Stimulated activated naive B cell treated with anti-CD40 and anti-IgM and Interleukin-4, amounts not matched to agents 10 μg/mL and 1 μg/mL and 100 μg/mL, for 72 hours (primary cell): ENCODE measurements at places on chromosomes 13 and 19.

GRCh38 chr13:97308735-97309429 lies 86.7 kb downstream of the MBNL2 start:
- DNase-seq = no peak
- peaks cover 10% of the 10 kb centered on the region for H3K4me1 ChIP-seq
- no peak overlapping the region for H3K4me3 ChIP-seq
- H3K36me3 ChIP-seq = peaks cover 6% of the 10 kb centered on the region

GRCh38 chr13:35947315-35947714 lies 183.9 kb downstream of the DCLK1 start:
- no peaks in the 10 kb centered on the region for H3K27me3 ChIP-seq
- no peak for DNase-seq
- H3K4me1 ChIP-seq = no peaks in the 10 kb centered on the region
- H3K36me3 ChIP-seq = no peaks in the 10 kb centered on the region

- peaks cover 26% of the 10 kb centered on the region for H3K4me1 ChIP-seq
- peak; percentile 23 for DNase-seq
- peak overlapping the region; percentile 98 for H3K4me3 ChIP-seq
- peak overlapping the region; percentile 82 for H3K27ac ChIP-seq
- no peaks in the 10 kb centered on the region for H3K27me3 ChIP-seq
These were observed 1.9 kb upstream of the FOXO1 start for GRCh38 chr13:40668335-40668734.

DNA sequence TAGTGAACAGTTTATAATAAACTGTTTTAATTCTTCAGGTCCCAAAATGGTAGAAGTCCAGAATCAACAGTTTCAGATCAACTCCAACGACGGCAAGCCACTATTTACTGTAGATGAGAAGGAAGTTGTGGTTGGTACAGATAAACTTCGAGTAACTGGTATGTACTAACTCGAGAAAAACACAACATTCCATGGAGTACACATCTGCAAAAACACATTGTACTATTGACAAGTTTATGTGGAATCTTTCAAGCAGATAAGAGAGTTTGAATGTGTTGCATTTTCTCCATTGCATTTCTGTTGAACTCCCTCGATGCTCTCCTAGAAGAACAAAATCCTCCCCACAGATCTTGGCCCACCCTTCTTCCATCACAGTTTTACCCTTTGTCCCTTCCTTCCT lies 98.5 kb downstream of the SGCG start:
- no peaks in the 10 kb centered on the region for H3K4me1 ChIP-seq
- DNase-seq = no peak
- no peak overlapping the region for H3K4me3 ChIP-seq
- no peak overlapping the region for H3K27ac ChIP-seq
- peaks cover 11% of the 10 kb centered on the region for H3K27me3 ChIP-seq

DNA sequence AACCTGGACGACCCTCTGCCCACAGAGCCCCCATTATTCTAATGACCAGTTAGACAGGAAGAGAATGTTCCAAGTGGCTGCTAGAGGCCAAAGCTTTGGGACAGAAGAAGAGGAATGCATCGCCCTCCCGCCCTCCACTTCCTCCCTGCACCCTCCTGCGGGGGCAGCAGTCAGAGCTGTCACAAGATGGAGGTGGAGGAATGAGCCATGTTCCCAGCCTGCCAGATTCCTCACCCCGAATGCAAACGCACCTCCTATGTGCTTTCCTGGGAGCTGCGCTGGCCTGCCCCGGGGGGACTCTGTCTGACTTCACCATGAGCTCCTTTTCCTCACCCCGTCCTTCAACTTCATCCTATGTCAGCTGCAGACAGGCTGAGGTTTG lies 1.7 kb downstream of the YJEFN3 start:
- H3K4me3 ChIP-seq = no peak overlapping the region
- H3K27me3 ChIP-seq = no peaks in the 10 kb centered on the region
- no peak overlapping the region for H3K27ac ChIP-seq
- no peak for DNase-seq
- peaks cover 8% of the 10 kb centered on the region for H3K4me1 ChIP-seq
- peaks cover 27% of the 10 kb centered on the region for H3K36me3 ChIP-seq

- no peak overlapping the region for H3K27ac ChIP-seq
- H3K36me3 ChIP-seq = peaks cover 61% of the 10 kb centered on the region
- no peaks in the 10 kb centered on the region for H3K4me1 ChIP-seq
- no peak for DNase-seq
These were observed 1476.7 kb downstream of the UQCRFS1 start for GRCh38 chr19:27736225-27736624.

- H3K36me3 ChIP-seq = no peaks in the 10 kb centered on the region
- peaks cover 44% of the 10 kb centered on the region for H3K27me3 ChIP-seq
- H3K27ac ChIP-seq = no peak overlapping the region
- DNase-seq = no peak
- no peak overlapping the region for H3K4me3 ChIP-seq
These were observed 2.2 kb downstream of the GPR32 start for GRCh38 chr19:50772476-50772875.

DNA sequence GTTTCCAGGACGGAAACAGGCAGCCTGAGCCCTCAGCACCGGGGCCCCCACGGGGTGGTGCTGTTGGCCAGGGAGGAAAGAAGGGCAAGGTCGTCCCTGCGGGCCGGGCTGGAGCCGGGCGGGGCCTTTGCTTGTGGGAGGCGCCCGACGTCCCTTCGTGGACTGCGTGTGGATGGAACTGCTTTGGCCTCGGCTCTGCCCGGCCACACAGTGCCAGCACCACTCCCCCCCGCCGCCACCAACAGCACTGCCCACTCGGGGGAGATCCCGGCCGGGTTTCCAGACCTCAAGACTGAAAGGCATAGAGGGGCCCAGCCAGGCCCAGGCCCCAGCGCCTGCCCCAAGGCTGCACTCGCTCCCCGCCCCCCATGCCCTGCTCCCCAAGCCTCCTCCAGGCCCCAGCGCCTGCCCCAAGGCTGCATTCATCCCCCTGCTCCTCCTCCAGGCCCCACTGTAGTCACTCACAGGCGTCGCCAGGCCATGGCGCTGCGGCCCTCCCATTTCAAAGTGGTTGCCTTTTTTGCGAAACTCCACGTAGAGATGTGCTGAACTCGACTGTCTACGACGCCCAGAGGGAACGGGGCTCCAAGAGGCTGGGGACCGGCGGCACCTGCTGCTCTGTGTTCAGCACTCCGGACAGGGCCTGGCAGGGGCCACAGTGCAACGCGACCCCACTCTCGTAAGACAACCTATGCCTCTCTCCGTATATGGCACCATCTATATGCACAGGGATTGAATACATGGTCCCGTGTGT lies 22.5 kb downstream of the C13orf46 start:
- peaks cover 19% of the 10 kb centered on the region for H3K36me3 ChIP-seq
- H3K27me3 ChIP-seq = peaks cover 11% of the 10 kb centered on the region
- H3K4me3 ChIP-seq = peak overlapping the region; percentile 53
- peak; percentile 55 for DNase-seq
- H3K4me1 ChIP-seq = peaks cover 30% of the 10 kb centered on the region
- peak overlapping the region; percentile 51 for H3K27ac ChIP-seq

GRCh38 chr13:100542826-100543156 lies 45.8 kb downstream of the GGACT start:
- H3K4me1 ChIP-seq = peaks cover 9% of the 10 kb centered on the region
- peaks cover 5% of the 10 kb centered on the region for H3K36me3 ChIP-seq
- H3K4me3 ChIP-seq = no peak overlapping the region

DNA sequence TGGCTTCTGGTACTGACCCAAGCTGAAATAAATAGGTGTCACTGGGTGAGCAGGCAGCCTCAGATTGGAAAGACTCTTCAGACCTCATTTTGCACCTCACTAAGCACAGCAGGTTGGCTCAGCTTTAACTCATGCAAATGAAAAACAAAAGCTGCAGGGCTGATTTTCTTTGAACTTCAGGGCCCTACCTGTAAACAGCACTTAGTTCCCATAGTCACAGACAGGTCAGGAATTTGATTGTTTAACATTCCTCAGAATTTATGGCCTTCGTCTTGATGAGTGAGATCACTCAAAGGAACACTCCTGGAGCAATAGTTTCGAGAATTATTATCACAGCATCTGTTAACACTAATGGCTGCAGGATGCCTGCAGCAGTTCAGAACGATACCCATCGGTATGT lies 718.5 kb downstream of the EFNB2 start:
- peaks cover under 1% of the 10 kb centered on the region for H3K4me1 ChIP-seq
- H3K27me3 ChIP-seq = no peaks in the 10 kb centered on the region
- no peak overlapping the region for H3K4me3 ChIP-seq
- H3K36me3 ChIP-seq = no peaks in the 10 kb centered on the region
- no peak for DNase-seq
- no peak overlapping the region for H3K27ac ChIP-seq

GRCh38 chr19:50317115-50317514 lies 12.1 kb downstream of the KCNC3 start:
- no peak for DNase-seq
- H3K27ac ChIP-seq = no peak overlapping the region
- peaks cover 56% of the 10 kb centered on the region for H3K36me3 ChIP-seq
- H3K4me3 ChIP-seq = no peak overlapping the region
- peaks cover 38% of the 10 kb centered on the region for H3K4me1 ChIP-seq

DNA sequence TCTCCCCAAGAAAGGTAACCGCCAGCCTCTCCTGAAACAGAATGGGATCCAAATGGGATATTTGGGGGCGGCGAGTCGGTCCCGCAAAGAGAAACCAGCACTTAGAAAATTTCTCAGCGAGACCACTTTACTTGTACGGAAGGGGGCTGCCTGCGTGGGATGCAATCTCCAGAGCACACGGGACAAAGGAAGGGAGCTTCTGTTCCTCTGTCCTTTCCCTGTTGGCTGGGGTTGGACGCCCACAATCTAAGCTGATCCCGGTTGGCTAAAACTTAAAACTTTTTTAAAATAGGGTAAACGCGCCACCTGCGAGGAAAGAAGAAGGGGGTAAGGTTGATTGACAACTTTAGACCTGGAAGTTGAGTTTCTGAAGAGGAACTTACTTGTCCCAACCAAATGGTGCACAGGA lies 826 bp upstream of the BSG start:
- peak overlapping the region; percentile 86 for H3K4me3 ChIP-seq
- H3K27me3 ChIP-seq = no peaks in the 10 kb centered on the region
- peak overlapping the region; percentile 91 for H3K27ac ChIP-seq
- peaks cover 51% of the 10 kb centered on the region for H3K4me1 ChIP-seq
- H3K36me3 ChIP-seq = peaks cover 17% of the 10 kb centered on the region

DNA sequence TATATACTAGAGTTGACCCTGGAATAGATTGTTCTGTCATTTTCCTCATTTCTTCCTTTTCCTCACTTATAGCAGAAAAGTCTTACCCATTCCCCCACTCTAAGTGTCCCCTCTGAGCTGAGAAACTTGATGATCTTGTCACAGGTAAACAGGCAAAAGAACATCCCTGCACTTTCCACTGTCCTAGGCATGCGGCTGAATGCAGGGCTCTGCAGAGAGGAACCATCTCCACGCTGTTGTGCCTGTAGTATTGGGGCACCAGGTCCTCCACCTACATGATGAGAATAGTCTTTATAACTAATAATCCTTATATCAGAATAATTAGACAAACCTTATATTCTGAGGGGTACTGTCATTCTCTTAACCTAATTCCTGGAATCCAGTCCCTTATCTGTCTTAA lies 211.3 kb downstream of the RBM26 start:
- H3K27me3 ChIP-seq = no peaks in the 10 kb centered on the region
- H3K4me1 ChIP-seq = peaks cover 57% of the 10 kb centered on the region
- H3K27ac ChIP-seq = peak overlapping the region; percentile 77
- H3K36me3 ChIP-seq = no peaks in the 10 kb centered on the region

- no peak for DNase-seq
- H3K27ac ChIP-seq = no peak overlapping the region
- H3K4me1 ChIP-seq = peaks cover 9% of the 10 kb centered on the region
These were observed 37.7 kb upstream of the MCF2L start for GRCh38 chr13:112931028-112931934.

GRCh38 chr13:64130171-64130570 lies 2714.5 kb upstream of the PCDH20 start:
- H3K27me3 ChIP-seq = no peaks in the 10 kb centered on the region
- no peak for DNase-seq
- no peak overlapping the region for H3K27ac ChIP-seq
- no peaks in the 10 kb centered on the region for H3K36me3 ChIP-seq
- no peaks in the 10 kb centered on the region for H3K4me1 ChIP-seq

- H3K36me3 ChIP-seq = peaks cover 69% of the 10 kb centered on the region
- H3K27ac ChIP-seq = peak overlapping the region; percentile 91
- H3K4me3 ChIP-seq = peak overlapping the region; percentile 74
- no peaks in the 10 kb centered on the region for H3K27me3 ChIP-seq
- DNase-seq = no peak
These were observed 5.2 kb downstream of the HSH2D start for GRCh38 chr19:16148443-16149229.

- peak overlapping the region; percentile 72 for H3K27ac ChIP-seq
- peaks cover 38% of the 10 kb centered on the region for H3K4me1 ChIP-seq
- H3K27me3 ChIP-seq = peaks cover 32% of the 10 kb centered on the region
- peak overlapping the region; percentile 28 for H3K4me3 ChIP-seq
These were observed 58.0 kb downstream of the MAP4K1 start for GRCh38 chr19:38559428-38560401.

DNA sequence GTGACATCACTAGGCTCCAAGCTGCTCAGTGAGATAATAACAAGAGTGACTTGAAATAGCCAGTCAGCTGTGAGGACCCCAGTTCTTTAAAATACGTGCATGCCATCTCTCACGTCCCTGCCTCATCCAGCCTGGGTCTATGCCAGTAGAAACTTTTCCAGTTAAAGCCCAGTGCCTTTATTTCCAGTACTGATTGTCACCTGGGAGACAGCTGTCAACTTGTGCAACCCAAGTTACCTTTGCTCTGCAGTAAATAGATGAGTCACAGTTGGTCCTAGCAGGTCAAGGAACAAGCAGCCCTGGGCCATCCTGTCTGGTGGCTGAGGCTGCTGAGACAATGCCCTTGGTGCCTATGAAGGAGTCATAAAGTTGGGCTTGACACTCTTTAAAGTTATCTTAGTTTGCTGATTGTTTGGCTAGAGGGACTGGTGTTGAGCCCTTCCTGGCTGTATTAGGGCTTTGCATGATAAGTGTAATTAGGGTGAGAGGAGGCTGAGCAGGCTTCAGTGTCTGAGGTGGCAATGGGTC lies 228.7 kb downstream of the LACC1 start:
- no peaks in the 10 kb centered on the region for H3K36me3 ChIP-seq
- H3K27ac ChIP-seq = no peak overlapping the region
- DNase-seq = no peak
- H3K4me1 ChIP-seq = no peaks in the 10 kb centered on the region

- no peaks in the 10 kb centered on the region for H3K36me3 ChIP-seq
- H3K4me1 ChIP-seq = peaks cover 9% of the 10 kb centered on the region
- no peak overlapping the region for H3K4me3 ChIP-seq
- no peak overlapping the region for H3K27ac ChIP-seq
- DNase-seq = no peak
- peaks cover 14% of the 10 kb centered on the region for H3K27me3 ChIP-seq
These were observed 16.1 kb downstream of the SBK2 start for GRCh38 chr19:55520691-55521292.

GRCh38 chr19:55882626-55883025 lies 46.3 kb downstream of the NLRP4 start:
- no peaks in the 10 kb centered on the region for H3K4me1 ChIP-seq
- no peak overlapping the region for H3K27ac ChIP-seq
- no peaks in the 10 kb centered on the region for H3K27me3 ChIP-seq
- DNase-seq = no peak
- no peak overlapping the region for H3K4me3 ChIP-seq

DNA sequence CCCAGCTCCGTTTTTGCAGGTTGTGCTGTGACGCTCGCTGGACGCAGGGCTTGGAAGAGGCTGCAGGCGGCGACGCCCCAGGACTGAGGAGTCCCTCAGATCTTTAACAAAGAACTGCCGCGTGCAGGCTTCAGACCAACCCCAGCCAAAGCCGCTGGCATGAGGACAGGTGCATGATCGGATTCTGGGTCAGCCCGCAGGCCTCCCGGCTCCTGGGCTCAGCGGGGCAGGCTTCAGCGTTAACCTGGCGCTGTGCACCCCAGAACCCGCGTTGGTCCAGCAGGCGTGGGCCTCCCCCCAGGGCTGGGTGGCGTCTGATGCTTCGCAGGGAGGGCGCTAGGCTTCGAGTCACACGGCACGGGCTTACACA lies 920 bp upstream of the TIMM13 start:
- peaks cover 13% of the 10 kb centered on the region for H3K4me1 ChIP-seq
- peaks cover 32% of the 10 kb centered on the region for H3K36me3 ChIP-seq
- no peak for DNase-seq
